ENCODE measurements at places on chromosomes 12 and 14. TPM values are rescaled to one million over a fixed set of nuclear protein-coding genes. Genes with fewer than 3 reads are reported as not detected.
A peak's percentile ranks its signal among the peaks of the same experiment; 100 is the strongest.

The HOXC4 gene
- not detected for total RNA-seq

DNA sequence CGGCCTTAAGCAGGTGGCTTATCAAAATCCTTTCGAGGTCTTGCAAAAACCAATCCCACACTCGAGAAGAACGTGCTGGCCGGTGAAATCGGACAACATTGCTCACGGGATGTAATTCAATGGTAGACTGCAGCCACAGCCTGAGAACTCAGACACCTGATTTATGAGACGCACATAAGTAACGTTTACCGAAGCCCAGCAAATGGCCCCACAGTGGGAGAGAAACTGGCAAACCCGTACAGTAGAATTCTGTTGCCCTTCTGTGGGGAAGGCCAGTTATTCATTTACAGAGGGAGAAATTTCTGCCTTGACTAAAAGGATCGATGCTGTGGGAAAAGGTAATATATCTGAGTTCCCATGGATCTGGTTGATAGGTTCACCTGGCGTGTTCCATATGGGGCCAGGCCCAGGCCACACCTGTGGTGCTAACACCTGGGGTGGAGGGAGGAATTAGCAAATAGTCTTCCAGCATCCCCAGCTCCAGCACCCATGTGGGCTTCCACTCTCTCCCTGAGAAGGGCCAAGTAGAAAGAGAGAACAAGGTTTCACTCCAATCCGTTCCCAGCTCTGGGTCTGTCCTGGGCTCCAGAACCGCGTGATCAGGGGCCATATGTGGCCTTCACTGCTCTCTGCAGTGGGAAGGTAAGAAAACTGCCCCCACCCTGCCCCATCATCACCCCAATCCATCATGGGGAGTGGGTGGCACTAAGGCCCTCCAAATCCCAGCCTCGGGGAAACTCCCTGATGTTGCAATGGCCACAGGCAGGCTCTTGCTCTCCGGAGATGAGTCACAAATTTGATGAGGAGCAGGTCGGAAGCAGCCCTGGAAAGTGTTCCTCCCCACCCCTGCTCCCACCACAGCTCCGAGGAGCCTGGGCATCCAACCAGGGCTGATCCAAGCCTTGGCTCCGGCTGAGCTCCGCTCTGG lies 12.7 kb downstream of the BDKRB1 start:
- no peak for DNase-seq
- H3K36me3 ChIP-seq = no peaks in the 10 kb centered on the region
- H3K27me3 ChIP-seq = no peaks in the 10 kb centered on the region
- H3K27ac ChIP-seq = no peak overlapping the region
- no peak overlapping the region for H3K4me3 ChIP-seq

DNA sequence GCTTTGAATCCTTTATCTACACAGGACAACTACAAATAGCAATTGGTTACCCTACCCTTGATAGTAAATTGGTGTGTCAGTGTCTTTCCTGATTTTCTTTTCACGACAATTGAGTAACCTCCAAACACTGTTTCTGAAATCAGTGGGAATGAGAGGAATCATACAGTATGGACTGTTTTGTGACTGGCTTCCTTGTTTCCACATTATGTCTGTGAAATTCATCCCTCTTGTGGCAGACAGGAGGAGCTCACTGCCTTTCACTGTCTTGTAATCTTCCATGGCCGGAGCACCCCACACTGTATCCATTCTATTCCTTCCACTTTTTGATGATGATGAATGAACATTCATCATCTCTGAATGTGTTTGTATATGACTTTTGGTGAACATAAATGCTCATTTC lies 164.0 kb upstream of the PZP start:
- H3K36me3 ChIP-seq = no peaks in the 10 kb centered on the region
- H3K4me1 ChIP-seq = no peaks in the 10 kb centered on the region
- no peak for DNase-seq
- no peaks in the 10 kb centered on the region for H3K27me3 ChIP-seq
- no peak overlapping the region for H3K4me3 ChIP-seq
- H3K27ac ChIP-seq = no peak overlapping the region

The KRAS gene
- 20.6 TPM for total RNA-seq

The DCN gene
- total RNA-seq = not detected

- H3K27ac ChIP-seq = no peak overlapping the region
- no peaks in the 10 kb centered on the region for H3K36me3 ChIP-seq
- peaks cover 1% of the 10 kb centered on the region for H3K27me3 ChIP-seq
- peaks cover 2% of the 10 kb centered on the region for H3K4me1 ChIP-seq
- DNase-seq = no peak
- no peak overlapping the region for H3K4me3 ChIP-seq
Observed at GRCh38 chr14:61109288-61109687, 128.2 kb downstream of the SLC38A6 start.

The RNASE7 gene
- not detected for total RNA-seq

The CCDC175 gene
- total RNA-seq = not detected

- no peaks in the 10 kb centered on the region for H3K36me3 ChIP-seq
- peaks cover 17% of the 10 kb centered on the region for H3K4me1 ChIP-seq
- H3K27ac ChIP-seq = no peak overlapping the region
- DNase-seq = no peak
- no peaks in the 10 kb centered on the region for H3K27me3 ChIP-seq
- no peak overlapping the region for H3K4me3 ChIP-seq
Observed at GRCh38 chr12:103273645-103274044, 222.1 kb downstream of the C12orf42 start.

DNA sequence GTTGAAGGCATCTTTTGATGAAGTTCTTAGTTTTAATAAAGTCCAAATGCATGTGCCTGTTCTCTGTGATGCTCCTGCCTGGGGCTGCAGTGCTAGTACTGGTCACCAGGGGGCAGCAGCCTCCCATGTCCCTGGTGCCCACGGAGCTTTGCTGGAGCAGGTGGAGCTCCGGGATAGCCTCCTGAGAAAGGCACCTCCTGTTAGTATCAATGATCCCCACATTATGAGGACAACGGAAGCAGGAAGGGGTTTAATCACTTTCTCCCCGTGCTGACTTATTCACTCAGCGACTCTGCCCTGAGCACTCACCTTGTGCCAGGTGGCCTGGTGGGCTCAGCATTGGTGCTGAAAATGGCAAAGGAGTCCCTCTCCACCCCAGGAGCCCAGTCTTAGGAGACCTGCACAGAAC lies 123.0 kb upstream of the PZP start:
- no peak overlapping the region for H3K4me3 ChIP-seq
- peaks cover under 1% of the 10 kb centered on the region for H3K36me3 ChIP-seq
- DNase-seq = peak; percentile 78
- no peak overlapping the region for H3K27ac ChIP-seq
- peaks cover 15% of the 10 kb centered on the region for H3K4me1 ChIP-seq
- H3K27me3 ChIP-seq = no peaks in the 10 kb centered on the region

GRCh38 chr14:96581026-96581425 lies 78.8 kb downstream of the PAPOLA start:
- no peak overlapping the region for H3K27ac ChIP-seq
- no peaks in the 10 kb centered on the region for H3K36me3 ChIP-seq
- DNase-seq = no peak
- peaks cover 3% of the 10 kb centered on the region for H3K4me1 ChIP-seq
- no peak overlapping the region for H3K4me3 ChIP-seq

DNA sequence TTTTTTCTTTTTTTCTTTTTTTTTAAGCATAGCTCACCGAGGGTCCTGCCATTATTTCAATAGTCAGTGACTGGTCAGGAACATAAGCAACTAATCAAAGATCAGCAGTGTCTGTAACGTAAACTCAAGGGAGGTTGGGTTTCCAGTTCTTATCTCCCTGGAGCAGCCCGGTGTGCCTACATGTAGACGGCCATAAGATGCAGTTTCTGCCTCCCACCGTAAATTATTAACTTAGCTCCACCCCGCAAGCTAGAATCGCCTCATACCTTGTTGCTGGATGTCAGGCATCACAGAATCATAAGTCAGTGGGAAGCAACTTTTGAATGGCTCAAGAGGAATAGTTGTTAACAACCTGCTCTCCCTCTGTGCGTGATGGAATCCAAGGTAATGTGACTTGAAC lies at the start of gene MYO1H:
Gene MYO1H (plus strand): TSS at position 312 of the 400 bp plus-strand sequence. CDS start 61 bp downstream, at position 373.
- no peak within 1 kb of the TSS for H3K27ac ChIP-seq
- no peak within 1 kb of the TSS for H3K4me3 ChIP-seq
- DNase-seq = no peak
- no peaks in the 10 kb centered on the region for H3K36me3 ChIP-seq
- H3K4me1 ChIP-seq = no peaks in the 10 kb centered on the region

DNA sequence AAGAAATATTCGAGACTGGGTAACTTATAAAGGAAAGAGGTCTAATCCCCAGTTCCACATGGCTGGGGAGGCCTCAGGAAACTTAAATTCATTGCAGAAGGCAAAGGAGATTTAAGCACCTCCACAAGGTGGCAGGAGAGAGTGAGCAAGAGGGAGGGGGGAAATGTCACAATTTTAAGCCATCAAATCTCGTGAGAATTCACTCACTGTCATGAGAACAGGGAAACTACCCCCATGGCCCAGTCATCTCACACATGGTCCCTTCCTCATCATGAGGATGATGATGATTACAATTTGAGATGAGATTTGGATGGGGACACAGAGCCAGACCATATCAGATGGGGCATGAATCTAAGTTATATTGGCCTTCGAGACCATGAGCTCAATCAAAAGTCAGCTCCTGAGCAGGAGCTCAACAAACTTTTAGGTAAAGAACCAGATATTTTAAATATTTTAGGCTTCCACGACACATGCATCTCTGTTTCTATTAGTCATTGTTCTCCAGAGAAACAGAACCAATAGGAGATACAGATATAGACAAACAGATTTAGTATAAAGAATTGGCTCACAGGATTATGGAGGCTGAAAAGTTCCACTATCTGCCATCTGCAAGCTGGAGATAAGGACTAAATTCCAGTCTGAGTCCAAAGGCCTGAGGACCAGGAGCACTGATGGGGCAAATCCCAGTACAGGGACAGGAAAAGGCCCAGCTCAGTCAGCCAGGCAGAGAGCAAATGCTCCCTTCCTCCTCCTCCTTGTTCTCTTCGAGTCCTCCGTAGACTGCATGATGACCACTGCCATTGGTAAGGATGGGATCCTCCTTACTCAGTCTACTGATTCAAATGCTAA lies 24.9 kb downstream of the DGLUCY start:
- H3K4me1 ChIP-seq = peaks cover 43% of the 10 kb centered on the region
- peaks cover 4% of the 10 kb centered on the region for H3K36me3 ChIP-seq
- peak; percentile 80 for DNase-seq
- no peak overlapping the region for H3K4me3 ChIP-seq

The OASL gene
- total RNA-seq = 13.4 TPM

- H3K4me1 ChIP-seq = no peaks in the 10 kb centered on the region
- DNase-seq = no peak
- no peak overlapping the region for H3K27ac ChIP-seq
- H3K27me3 ChIP-seq = no peaks in the 10 kb centered on the region
Observed at GRCh38 chr14:59336706-59337105, 128.5 kb downstream of the GPR135 start.

DNA sequence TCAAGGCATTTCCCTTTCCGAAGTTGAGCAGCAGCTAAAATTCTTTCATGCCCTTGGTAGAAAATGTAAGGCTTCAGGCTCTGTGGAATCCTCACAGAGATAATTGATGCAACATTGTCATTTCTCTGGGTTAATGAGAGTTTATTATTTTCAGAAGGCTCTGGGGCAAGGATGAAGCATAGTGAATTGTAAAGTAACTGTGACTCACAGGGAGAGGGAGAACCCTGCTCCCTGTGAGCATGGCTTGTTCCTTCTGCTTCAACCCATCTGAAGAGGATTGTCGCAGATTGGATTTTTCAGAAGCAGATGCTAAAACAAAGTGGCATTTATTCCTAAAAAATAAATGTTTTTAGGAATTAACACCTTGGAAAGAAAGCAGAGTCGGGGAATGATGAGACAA lies 41.2 kb downstream of the APOBEC1 start:
- no peaks in the 10 kb centered on the region for H3K36me3 ChIP-seq
- DNase-seq = no peak
- H3K4me3 ChIP-seq = no peak overlapping the region
- H3K27me3 ChIP-seq = no peaks in the 10 kb centered on the region

The C12orf56 gene
- total RNA-seq = not detected

GRCh38 chr12:114221136-114221833 lies 184.7 kb downstream of the TBX5 start:
- DNase-seq = no peak
- H3K36me3 ChIP-seq = no peaks in the 10 kb centered on the region
- no peak overlapping the region for H3K4me3 ChIP-seq
- no peak overlapping the region for H3K27ac ChIP-seq
- H3K4me1 ChIP-seq = no peaks in the 10 kb centered on the region

DNA sequence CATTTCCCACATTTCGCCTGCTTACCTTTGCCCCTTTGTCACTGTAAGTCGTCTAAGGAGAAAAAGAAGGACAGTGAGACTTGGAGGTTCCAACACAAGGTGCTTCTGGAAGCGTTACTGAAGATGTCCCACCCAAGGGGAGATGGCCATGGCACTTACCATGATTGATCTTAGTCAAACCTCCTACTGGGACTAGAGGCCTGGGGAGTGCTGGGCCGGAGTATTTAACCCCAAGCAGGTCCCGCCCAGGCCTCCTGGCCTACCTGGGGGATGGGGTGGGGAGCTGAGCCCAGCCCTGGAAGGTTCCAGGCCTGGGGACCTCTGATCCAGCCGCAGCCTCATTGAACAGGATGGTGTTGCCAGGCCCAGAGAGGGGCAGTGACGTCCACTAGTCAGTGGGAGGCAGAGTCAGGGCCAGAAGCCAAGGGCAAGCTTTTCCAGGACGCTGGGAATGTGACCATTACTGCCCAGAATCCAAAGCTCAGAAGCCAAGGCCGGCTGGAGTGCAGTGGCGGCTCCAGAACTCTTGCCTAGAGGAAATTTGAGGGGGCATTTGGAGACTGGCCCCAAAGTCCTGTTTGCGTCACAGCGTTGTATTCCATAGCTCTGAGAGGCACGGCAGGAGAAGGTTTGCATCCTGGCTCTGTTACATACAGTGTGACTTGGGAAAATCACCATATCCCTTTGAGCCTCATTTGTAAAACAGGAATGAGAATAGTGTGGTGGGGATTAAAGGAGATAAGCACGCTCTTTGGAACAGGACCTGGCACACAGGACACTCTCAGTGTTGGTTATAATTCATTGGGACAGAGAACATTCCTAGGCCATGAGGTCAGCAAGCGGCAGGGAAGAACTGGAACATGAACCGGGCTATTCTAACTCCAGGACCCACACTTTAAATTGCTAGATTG lies at the start of gene HPD:
Gene HPD (minus strand): TSS at position 198 of the 911 bp plus-strand sequence. CDS start 36 bp downstream, at position 162.
- DNase-seq = no peak
- H3K27ac ChIP-seq = no peak within 1 kb of the TSS
- no peaks in the 10 kb centered on the region for H3K36me3 ChIP-seq
- H3K4me3 ChIP-seq = no peak within 1 kb of the TSS

- no peaks in the 10 kb centered on the region for H3K4me1 ChIP-seq
- no peaks in the 10 kb centered on the region for H3K36me3 ChIP-seq
- H3K27me3 ChIP-seq = no peaks in the 10 kb centered on the region
- H3K4me3 ChIP-seq = no peak overlapping the region
- no peak overlapping the region for H3K27ac ChIP-seq
Observed at GRCh38 chr12:69447892-69448291, 22.3 kb upstream of the FRS2 start.

All from activated naive CD4-positive, alpha-beta T cell treated with anti-CD3 and anti-CD28 coated beads for 36 hours (primary cell).